ENCODE measurements at places on chromosomes 11 and 22. TPM values are rescaled to one million over a fixed set of nuclear protein-coding genes. Genes with fewer than 3 reads are reported as not detected.

DNA sequence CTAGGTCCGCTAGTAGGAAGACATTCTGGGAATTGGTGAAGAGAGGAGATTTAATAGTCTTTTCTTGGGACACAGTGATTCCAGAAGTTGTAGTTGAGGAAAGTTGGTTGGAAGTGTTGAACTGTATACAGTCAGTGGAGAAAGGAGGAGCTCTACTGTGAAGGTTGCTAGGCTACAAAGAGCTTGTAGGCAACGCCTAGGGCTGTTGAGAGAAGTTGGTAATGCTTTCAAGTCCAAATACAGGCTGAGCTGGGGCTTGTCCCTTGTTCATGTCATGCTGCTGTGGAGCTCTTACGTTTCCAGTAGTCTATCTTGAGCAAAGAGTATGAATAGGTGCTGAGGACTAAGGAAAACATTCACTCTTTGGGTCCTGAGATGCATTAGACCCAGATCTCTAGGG lies 1.1 kb downstream of the TBCEL start:
- DNase-seq: no peak

- DNase-seq: no peak
These were observed 1.3 kb upstream of the OOSP3 start for GRCh38 chr11:59877325-59877724.

Gene LRRC74B
- not detected for total RNA-seq

Gene E2F8
- 28.2 TPM for total RNA-seq

DNA sequence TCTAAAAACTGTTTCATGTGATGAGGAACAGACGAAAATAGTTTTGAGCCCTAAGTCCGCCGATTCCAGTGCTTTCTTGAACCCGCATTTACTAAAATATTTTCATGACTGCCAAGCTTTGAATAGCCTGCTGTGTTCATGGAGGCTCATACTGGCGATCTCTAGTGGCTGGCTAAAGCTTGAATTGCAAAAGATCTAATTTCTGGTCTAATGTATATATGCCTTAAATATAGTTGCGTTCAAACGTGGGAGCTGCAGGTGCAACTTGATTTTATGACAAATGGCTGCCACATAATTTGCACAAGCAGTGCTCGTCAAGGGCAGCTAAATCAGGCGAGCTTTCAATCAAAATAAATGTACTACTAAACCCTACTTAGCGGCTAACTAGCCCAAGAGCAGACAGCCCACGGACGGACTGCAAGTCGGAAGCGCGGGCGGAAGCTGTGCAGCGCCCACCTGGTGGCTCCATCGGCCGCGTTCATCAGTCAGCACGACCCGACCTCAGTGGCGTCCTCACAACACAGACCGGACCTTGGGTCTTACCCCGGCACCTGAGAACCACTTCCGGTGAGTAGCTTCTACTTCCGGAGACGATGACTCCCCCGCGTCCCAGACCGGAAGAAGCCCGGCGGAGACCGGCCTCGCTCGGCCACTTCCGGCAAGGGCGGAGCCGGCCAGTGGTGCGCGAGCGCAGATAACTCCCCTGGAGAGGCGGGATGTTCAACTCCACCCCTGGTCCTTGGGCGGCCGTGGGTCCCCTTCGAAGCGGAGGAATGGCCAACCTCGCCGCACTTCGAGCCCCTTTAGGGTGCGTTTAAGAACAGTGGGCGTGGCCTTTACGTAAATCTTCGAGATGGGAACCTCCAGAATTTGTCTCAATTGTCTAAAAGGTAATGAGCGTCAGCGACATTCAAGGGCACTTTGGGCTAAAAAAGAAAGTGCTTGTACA lies 6.1 kb downstream of the RPL27A start:
- DNase-seq: peak; percentile 82

Gene LRRC55
- total RNA-seq: not detected

DNA sequence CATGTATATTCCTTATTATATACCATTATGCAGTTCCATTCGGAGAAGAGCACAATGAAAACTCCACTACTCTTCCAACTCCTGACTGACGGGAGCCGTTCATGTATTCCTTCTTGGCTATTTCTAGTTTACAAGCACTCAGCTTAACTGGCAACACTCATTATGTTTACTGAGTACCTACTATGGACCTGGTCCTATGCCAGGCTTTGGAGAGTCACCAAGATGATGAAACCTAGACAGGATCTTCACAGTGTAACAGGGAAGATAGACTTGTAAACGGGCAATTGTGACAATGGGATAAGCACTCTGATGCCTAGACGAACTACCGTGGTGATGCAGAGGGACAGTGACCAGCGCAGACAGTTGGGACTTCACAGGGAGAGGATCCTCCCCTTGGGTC lies 22.3 kb upstream of the ST3GAL4 start:
- DNase-seq: no peak

GRCh38 chr22:37507731-37508130 lies 11.5 kb downstream of the CARD10 start:
- no peak for DNase-seq

Gene MOGAT2
- not detected for total RNA-seq

Gene TPH1
- 0.49 TPM for total RNA-seq

GRCh38 chr11:64027651-64028397 lies 7.9 kb upstream of the FLRT1 start:
- no peak for DNase-seq

DNA sequence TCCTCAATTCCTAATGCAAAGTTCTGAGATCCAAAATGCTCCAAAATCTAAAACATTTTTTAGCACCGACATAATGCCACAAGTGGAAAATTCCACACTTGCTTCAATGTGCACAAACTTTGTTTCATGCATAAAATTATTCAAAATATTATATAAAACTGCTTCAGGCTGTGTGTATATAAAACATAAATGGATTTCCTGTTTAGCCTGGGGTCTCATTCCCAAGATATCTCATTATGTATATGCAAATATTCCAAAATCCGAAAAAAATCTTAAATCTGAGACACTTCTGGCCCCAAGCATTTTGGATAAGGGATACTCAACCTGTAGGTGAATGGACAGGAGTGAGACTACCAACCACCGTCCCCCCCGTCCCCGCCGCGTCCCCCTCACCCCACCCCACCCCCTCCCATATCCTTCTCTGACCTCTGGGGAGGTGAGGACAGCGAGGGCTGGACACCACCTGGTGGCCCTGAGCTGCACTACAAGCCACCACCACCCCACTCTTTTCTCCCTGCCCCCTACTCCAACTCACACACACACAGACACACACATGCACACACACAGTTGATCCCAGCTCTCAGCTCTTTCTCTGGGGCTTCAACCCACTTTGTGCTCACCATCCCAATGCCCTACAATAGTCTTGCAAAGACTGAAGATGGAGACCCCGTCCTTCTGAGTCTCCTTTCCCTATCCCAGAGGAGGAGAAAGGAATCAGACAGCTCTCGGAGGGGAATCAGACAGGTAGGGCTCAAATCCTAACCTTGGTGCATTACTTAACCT lies 101.0 kb downstream of the PDE2A start:
- DNase-seq: no peak

DNA sequence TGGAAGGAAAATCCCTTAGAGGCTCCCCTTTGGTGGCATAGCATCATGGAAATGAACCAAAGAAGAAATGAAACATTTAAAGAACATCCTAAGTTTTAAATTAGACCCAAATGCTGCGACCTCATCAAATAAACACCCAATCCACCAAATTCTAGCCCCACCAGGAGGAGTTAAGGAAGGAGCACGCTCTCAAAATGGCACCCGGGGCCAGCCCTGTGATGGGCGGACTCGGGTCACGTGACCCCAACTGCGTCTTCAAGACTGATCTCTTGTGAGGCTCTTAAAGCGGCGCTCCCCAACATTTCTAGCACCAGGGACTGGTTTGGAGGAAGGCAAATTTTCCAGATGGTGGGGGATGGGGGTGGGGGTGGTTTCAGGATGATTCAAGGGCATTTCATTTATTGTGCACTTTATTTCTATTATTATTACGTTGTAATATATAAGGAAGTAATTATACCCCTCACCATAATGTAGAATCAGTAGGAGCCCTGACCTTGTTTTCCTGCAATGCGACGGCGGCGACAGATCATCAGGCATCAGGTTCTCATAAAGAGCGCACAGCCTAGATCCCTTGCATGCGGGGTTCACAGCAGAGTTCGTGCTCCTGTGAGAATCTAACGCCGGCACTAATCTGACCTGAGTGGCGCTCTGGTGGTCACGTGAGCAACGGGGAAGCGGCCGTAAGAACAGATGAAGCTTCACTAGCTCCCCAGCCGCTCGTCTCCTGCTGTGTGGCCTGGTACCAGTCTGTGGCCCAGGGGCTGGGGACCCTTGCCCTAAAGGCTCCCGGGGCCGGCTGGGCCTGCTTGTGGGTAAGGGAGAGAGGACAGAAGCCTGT lies 90.6 kb upstream of the SLC22A12 start:
- DNase-seq: no peak

Gene NCF4
- 15.6 TPM for total RNA-seq

Gene OR10D3
- not detected for total RNA-seq

DNA sequence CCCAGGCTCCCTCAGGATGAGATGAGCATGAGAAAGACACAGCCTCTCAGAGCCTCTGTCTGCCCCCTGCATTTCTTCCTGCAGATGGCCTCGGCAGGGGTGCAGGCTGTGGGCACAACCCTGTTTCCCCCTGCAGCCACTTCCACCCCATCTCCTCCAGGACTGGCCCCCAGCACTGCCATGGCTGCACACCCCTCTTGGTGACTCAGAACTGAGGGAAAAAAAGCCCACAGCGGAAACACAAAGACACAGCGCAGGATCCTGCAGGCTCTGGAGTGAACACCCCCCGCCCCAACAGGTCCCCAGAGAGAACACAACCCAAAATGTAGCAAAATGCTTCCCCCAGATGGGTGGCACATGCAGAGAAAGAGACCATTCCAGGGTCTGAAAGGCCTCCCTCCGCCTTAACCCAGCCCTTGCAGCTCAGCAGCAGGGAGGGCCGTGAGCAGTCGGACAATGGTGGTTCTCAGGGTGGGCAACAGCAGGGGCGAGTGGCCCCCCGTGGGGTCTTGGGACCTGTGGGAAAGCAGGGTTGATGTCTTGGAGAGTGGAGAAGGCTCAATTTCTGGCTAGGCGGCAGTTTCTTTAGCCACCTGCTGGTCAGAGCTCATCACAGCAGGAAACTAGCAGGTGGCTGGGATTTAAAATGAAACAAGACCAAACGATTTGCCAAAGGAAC lies 8.0 kb downstream of the TUBGCP6 start:
- no peak for DNase-seq
